ENCODE measurements at places on chromosomes 5 and 9.

- DNase-seq = no peak
These were observed 21.3 kb downstream of the SLC25A25 start for GRCh38 chr9:128089299-128089698.

GRCh38 chr9:87516222-87516925 lies 18.7 kb downstream of the DAPK1 start:
- DNase-seq = peak; percentile 84

DNA sequence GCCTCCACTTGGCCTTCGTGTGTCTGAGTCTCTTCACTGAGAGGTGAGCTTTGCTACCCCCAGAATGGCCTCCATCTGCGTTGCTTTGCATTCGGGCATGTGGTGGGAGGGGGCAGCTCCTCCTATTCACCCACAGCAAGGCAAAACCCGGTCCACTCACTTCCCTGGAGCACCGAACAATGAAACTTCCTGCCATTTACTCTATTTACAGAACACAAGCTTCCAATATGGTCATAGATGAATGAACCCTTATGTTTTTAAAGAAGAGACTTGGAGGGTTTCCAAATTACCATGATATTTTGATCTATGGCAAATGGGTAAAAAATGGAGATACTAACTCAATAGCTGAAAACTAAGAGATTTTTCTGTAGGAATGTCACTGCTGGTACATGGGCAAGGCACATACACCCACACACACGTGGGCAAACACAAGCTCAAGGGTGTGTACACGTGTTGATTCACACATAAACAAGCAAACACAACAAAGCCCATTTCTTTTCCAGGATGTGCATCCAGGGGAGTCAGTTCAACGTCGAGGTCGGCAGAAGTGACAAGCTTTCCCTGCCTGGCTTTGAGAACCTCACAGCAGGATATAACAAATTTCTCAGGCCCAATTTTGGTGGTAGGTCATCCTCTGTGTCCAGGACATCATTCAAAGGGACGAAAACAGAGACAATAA lies 5.2 kb downstream of the GABRP start:
- DNase-seq = peak; percentile 26

DNA sequence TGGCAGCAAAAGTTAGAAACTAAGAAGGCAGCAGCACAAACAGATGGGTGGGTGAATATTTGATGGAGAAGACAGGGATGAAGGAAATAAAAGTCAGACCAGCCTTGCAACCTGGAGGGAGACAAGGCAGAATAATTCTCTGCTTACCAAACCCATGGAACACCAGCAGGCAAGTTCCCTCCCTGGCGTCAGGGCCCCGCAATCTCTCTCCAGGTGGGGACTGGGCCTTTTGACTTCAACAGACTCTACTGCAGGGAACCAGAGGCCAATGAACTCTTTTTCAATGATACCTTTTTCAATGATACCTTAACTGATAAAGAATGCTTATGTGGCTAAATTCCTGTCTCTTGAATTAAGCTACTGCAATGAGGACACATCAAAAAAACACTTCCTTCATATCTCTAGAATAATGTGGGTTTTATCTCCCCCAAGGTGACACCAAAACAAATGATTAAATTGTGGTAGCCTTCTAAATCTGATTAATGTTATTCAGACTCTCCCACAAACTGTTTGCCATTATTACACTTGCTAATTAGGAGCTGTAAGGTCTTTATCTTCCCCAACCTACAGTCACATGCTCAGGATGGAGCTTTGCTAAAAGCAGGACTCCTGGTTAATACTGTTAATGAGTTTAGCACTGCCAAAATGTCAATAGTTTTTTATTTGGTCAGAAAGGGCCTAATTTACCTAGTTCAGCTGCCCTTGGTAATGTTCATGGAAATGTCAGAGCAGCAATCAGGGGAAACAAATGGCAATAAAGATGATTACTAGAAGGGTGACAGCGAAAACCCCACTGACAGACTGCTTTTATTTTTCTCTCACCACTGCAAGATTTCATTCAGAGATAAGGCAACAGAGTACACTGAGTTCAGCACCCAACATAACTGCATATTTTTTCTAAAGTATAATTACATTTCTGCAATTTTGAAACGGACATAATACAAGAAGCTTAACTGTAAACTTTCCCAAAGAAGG lies 165.5 kb downstream of the TSSK1B start:
- no peak for DNase-seq

DNA sequence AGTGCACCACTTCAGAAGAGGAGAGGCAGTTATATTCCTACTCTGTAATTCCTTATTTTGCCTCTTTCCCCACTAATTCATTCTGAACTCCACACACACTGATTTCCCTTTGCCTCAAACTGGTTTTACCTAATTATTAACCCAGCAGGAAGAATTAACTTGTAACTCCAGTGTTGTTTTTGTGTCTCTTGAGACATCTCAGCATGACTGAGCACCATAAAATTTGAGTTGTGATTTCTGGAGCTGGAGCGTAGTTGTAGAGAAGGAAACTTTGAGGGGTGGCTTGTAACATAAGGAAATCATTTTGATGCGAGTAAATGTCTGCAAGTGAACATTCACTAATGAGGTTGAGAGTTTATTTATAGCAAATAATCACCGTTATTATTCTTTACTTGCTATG lies 265.2 kb downstream of the TMEM38B start:
- DNase-seq = no peak
